ENCODE measurements at places on chromosomes 2 and 18.

DNA sequence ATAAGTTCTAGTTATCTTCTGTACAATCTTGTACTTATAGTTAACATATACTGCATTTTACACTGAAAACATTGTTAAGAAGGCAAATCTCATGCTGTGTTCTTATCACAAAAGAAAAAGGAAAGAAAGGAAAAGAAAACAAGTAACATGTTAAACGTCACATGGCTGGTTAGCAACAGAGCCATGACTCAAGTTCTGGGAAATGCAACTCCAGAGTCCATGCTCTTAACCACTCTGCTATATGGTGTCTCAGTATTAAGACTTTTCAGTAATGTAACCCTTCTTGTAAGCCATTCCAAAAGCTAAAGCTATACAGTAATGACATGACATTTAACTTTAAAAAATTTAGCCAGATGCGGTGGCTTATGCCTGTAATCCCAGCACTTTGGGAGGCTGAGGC, 181.4 kb downstream of the BARD1 start:
- no peak for DNase-seq

- DNase-seq = no peak
Measured at GRCh38 chr18:36680042-36680441, 148.8 kb downstream of the TPGS2 start.

DNA sequence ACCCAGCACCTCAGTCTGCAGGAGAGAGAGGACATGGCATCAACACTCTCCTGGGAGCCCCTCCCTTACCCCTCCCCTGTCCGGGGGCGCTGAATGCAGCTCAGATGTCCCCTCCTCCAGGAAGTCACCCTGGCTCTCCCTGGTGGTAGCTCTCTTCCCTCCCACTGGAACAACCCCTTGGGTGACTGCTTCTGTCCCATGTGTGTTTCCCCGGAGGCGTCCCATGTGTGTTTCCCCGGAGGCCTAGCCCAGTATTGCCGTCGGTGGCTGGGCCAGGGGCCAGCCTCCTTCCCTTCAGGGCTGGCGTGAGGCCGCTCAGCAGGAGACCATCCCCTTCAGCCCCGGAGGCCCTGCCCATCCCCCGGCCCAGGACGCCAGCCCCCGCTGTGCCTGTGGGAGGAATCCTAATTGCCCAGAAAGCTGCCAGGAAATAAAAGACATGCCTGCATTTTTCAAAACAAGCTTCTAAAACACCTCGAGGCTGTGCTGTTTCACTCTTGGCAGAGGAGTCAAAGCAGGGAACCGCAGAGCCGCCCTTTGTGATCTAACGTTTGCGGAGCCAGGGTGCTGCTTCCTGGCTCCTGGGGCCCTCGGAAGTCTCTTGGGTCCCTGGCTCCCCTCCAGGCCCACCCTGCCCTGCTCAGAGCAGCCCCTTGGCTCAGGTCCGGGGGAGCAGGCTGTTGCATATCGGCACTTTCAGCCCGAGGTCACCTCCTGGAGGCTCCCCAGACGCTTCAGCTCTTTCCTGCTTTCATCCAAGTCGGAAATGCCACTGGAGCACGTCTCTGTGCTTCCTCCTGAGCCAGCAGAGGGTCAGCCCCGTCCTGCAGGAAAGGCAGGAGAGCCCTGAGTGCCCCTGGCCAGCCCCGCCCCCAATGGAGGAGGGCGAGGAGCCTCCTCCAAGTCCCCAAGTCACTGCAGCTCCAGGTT, 11.4 kb downstream of the SNED1 start:
- no peak for DNase-seq

- DNase-seq = no peak
Measured at GRCh38 chr18:48661421-48661820, 122.6 kb downstream of the CTIF start.

DNA sequence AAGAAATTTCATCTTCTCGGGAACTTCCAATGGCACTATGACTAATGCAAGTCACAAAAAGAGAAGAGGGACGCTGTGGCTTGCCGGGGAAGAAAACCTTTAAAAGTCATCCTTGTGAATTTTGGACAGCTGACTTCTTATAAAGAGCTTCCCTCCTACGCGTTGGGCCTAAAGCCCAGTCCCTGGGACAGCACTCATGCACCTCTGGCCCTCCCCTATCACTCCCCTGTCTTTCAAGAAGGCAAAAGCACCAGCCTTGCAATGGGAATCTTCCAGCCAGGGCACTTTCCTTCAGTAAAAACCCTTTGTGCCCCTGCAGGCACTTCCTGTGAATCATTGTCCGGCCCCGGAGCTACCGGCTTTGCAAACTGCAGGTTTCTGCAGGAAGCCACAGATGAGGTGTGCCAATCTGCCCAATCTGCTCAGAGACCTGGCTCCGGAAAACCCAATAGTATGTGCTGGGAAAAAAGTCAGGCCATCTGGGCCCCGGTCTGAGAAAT, 7.1 kb downstream of the MREG start:
- no peak for DNase-seq

GRCh38 chr2:180352620-180353019, 345.5 kb upstream of the CWC22 start:
- no peak for DNase-seq

- no peak for DNase-seq
Measured at GRCh38 chr2:144703852-144704708, 184.2 kb upstream of the ZEB2 start.

GRCh38 chr2:235595422-235596010, 101.7 kb downstream of the AGAP1 start:
- no peak for DNase-seq

GRCh38 chr2:28991021-28991420, 9.9 kb downstream of the TOGARAM2 start:
- DNase-seq = no peak

DNA sequence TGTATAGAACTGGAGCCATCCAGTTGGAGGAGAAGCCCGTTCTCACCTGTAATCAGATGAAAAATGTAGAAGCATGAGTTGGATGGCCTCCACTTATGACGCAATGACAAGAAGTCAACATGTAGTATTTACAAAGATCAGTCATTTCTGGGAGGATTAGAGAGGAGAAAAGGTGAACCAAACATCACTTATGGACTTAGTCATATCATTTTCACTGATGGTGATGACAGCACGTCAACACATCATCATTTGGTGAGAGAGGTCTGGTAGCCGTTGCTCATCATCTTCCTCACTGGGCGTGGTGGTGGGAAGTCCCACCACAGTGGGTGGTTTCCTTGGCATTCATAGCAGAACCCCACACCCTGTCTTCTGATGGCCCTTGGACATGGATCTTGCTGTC, 264.2 kb upstream of the EPAS1 start:
- no peak for DNase-seq

GRCh38 chr18:31248783-31249521, 69.0 kb upstream of the DSG1 start:
- DNase-seq = no peak

- DNase-seq = no peak
Measured at GRCh38 chr18:44497757-44498490, 182.8 kb upstream of the SETBP1 start.

DNA sequence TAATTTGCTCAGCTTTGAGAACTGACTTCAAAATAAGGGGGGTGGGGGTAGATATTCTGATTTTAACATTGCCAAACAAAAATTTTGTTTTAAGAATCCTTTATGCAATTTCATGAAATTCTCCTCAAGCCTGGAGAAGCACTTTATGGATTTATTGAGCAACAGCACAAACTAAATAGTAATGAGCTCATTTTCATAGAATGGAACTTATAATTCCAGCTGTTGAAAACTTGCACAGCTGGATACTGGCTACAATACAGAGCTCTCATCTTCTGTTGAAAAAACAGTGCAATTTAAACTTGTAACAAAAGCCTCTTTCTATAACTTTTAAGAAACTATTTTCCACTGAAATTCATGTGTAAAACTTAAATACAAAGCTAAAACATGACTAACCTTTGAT, 137.6 kb upstream of the FN1 start:
- DNase-seq = no peak

- no peak for DNase-seq
Measured at GRCh38 chr2:101986376-101986775, 5.4 kb upstream of the IL1R2 start.

GRCh38 chr2:70822843-70823242, 2.4 kb upstream of the CLEC4F start:
- DNase-seq = no peak

DNA sequence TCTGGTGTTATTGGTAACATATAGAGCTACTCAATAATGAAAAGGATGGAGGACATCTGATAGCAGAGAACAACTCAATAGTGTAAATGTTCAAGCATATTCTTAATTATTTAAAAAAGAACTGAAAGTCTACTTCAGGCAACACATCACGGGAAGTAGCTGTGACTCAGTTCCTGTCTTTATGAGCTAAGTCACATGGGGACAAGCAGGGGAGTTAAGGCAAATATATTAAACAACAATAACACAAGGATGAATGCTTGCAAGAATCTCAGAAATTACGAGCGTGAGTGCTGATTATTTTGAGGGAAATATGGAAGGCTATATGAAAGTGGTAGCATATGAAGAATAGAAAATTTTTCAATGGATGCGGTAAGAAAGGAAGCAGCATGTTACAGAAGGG, 4.0 kb upstream of the HNMT start:
- DNase-seq = no peak

- no peak for DNase-seq
Measured at GRCh38 chr18:9627642-9628041, 13.3 kb upstream of the PPP4R1 start.

GRCh38 chr2:192139813-192140212, 54.9 kb downstream of the TMEFF2 start:
- no peak for DNase-seq

DNA sequence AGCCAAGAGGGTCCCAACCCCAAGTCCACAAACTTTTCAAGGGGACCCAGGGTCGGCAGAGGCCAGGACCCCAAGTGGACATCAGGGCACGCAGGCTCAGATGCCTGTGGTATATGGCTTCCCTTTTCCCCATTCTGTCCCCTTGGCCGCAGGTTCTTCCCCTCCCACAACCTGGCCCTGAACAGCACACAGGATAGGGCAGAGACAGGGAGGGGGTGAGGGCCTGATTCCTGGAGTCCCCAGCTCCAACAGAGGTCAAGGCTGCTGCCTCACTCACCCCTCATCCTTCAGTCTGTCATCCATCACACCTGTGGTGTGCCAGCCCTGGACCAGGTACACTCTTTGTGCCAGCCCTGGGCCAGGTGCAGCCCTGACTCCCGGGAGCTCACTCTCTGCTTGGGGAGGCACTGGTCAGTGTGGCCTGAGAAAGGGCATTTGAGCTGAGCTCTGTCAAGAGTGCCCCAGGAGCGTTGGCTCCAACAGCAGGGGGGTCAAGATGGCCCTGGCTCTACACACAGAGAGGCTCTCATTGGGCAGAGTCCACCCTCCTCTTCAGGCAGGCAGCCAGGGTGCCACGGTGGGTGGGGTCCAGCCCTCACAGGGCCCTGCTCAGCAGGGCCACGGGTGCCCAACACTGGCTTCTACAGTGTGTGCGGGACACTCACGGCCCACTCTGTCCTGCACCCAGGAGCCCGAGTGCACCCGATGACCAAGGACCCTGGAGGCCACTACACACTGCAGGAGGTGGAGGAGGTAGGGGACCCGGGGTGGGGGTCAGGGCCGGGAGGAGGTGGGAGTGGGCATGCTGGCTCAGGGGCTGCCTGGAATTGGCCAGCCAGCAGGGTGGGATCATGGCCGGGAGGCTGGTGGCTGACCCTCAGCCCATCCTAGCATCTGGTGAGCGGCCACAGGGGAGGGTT, 1.6 kb downstream of the AGXT start:
- DNase-seq = no peak

- DNase-seq = no peak
Measured at GRCh38 chr2:145753966-145754365, 1234.0 kb upstream of the ZEB2 start.

- no peak for DNase-seq
Measured at GRCh38 chr2:218261423-218262236, 815 bp downstream of the GPBAR1 start.

- DNase-seq = no peak
Measured at GRCh38 chr2:136407952-136408318, 290.0 kb upstream of the CXCR4 start.

GRCh38 chr18:7303316-7304060, 72.6 kb downstream of the LRRC30 start:
- DNase-seq = no peak

- no peak for DNase-seq
Measured at GRCh38 chr2:230721712-230722111, 9.1 kb downstream of the CAB39 start.

GRCh38 chr2:113838744-113839444, 51.0 kb upstream of the ACTR3 start:
- no peak for DNase-seq

DNA sequence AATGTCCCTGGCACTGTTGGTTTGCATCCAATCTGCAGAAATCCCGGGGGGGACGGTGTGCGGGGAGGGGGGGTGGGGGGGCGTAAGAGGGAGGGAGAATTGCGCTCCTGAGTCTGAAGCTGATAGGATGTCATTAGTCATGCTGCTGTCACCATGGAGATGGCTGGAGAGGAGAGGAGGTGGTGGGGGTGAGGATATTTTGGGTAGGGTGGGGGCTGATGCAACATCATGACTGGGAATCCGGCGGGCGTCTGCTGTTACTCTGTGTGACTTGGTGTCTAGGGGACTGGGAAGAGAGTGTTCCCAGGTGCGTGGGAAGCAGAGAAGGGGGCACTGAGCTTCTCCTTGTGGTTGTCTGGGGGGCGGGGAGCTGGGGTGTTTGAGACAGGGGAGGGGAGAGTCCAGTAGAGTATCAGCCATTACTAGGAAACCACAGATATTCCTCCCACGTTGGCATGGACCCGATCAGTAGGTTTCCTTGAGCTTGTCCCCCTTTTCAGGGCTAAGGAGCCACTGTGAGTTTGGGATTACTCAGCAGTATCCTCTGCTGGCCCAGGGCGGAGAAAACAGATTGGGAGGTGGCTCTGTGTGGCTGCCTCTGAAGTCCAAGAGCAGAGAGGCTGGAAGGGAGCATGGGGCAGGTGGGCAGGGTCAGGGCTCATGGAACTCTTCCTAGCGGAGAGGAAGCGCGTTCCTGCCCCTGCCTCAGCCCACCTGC, 18.9 kb downstream of the TET3 start:
- no peak for DNase-seq

GRCh38 chr2:222477962-222478608, 53.7 kb downstream of the SGPP2 start:
- no peak for DNase-seq

DNA sequence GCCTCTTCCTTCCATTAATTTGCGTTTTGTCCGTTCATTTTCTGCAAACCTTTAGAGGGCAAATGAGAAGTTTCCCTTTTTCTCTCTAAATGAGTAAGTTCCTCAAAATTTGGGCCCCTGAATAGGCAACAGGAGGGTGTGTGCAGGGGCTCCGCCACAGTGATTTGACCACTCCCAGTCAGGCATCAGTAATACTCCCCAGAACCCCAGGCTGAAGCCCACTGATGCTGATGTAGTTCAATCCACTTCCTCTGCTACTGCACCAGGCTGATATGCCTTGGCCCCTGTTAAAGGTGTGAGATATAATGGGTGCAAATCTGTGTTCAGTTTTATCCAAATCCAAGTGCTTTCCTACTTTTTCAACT, 1150.0 kb downstream of the RPIA start:
- DNase-seq = no peak

DNA sequence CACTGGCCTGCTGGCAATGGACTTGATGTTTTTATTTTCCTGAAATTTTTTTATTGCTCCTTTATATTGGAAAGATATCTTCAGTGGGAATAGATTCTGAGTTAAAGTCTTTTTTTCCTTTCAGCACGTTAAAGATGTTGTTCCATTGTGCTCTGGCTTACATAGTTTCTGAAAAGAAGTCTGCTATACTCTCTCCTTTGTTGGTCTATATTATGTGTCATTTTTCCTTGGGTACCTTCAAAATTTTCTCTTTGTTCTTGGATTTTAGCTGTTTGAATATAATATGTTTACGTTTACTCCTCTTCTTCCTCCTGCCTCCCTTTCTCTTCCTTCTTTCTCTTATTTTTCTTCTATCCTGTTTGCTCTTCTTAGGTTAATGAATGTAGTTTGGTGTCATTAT, 105.5 kb downstream of the CAPN13 start:
- no peak for DNase-seq
